ENCODE measurements at places on chromosomes 6 and 20. TPM values are rescaled to one million over a fixed set of nuclear protein-coding genes. Genes with fewer than 3 reads are reported as not detected.

Gene NKAIN4
- total RNA-seq: 1.1 TPM

DNA sequence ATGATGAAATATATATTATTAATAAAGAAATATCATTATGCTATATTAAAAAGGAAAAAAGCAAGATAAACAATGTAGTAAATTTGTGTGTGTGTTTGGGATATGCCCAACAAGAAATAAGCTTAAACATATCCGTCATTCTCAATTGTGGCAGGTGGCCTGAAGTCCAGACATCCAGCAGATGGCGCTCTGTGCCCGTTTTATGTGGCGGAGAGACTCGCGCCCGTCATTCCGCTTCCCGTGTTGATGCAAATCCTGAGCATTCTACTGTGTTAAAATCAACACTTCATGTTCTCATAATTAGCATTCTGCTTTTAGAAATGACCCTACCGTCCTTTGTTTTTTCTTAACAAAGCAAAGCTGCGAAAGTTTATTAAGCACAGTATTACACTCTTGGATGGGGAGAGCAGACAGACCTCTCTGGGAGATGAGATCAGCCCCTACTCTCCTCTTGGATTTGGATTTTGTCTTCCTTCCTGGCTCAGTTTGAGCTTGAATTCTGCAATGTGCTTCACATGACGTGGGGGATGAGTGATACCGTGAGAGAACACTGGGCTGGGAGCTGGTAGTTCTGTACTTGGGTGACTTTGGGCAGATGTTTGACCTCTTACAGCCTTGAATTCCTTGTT is 125.8 kb downstream of the MCHR2 start:
- DNase-seq: peak; percentile 89

DNA sequence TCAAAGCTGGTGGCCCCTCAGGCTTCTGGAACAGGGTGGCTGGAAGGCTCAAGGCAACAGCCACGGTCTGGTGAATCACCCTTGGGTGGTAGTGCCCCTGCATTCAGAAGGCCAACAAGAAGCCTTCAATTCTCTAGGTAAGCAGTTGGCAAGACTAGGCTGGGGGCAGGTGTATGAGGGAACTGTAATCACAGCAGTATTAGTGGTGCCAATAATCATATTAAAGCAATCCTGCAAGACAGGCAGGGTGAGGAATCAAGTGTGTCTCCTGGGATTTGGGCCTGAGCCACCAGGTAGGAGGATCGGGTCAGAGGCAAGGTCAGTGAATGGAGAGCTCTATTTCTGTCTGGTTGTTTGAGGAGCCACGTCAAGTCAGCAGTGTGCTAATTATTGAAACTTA is 24.9 kb upstream of the SCUBE3 start:
- no peak for DNase-seq

Gene ACTL10
- 1.5 TPM for total RNA-seq

DNA sequence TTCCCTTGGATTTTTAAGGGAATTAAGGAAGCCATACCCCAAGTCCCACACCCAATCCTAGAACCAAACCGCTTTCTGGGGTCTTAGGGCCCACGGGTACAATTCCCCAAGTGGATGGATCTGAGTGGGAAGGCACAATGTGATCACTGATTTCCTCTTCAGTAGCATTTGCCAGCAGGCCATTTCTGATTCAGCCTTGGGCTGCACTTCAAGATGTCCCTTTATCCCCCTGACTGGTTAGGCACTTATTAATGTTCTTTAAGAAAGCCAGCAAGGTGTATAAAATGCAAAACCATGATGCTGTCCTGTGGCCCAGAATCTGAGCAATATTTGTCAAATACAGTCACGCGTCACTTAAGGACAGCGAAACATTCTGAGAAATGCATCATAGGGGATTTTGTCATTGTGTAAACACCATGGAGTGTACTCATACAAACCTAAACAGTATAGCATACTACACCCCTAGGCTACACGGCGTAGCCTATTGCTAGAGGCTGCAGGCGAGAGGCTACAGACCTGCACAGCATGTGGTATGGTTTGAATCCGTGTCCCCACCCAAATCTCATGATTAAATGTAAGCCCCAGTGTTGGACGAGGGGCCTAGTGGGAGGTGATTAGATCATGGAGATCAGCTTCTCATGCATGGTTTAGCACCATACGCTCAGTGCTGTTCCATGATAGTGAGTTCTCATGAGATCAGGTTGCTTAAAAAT is 234.2 kb downstream of the NRN1 start:
- no peak for DNase-seq

GRCh38 chr6:36501686-36502085 is 45.6 kb downstream of the STK38 start:
- DNase-seq: no peak

DNA sequence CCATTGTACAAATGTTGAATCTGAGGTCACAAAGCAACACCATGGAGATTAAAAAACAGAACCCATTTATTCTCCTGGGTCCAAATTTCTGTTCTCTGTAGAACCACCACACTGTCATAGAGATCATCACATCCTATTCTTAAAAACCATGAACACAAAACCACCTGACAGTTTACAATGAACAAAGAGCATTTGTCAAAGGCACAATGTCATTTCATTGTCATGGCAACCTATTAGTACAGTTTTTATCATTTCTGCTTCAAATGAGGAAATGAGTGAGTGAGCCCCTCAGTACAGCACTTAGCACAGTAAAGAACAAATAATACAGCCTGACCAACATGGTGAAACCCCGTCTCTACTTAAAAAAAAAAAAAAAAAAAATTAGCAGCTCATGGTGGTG is 23.1 kb upstream of the LAMP5 start:
- DNase-seq: no peak

Gene TMEM74B
- total RNA-seq: 27.7 TPM

- peak; percentile 76 for DNase-seq
Measured at GRCh38 chr6:157034436-157035230, 257.5 kb downstream of the ARID1B start.

DNA sequence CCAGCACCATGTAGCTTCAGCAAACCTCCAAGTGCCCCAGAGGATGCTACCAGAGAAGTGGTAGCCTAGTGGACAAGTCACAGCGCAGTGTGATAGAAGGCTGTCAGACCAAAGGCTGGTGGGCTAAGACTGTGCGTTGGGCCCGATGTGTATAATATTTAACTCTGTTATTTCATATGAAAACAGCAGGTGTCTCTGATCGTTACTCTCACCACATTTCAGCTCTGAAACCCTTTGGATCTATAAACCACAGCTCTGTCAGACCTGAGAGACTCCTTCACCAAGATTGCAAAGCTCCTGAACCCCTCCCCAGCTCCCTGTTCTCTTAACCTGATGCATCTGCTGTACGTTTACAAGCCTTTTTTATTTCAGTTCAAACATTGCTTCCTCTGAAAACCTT is 43.8 kb downstream of the ISM1 start:
- no peak for DNase-seq

DNA sequence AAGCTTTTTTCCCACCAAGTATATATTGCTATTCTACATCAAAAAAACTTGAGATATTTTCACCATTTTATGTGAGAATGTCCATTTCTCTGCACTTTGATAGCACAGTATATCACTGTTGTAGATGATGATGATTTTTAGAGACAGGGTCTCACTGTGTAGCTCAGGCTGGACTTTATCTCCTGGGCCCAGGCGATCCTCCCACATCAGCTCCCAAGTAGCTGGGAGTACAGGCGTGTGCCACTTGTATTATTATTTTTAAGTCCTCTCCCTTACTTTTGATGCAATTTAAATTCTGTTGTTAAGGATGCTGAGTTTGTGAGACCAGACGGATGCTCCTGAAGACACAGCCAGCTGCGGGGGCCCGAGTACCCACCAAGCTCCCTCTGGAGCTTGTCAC is 326.8 kb downstream of the QKI start:
- DNase-seq: no peak

GRCh38 chr20:36116807-36117441 is 37.6 kb upstream of the EPB41L1 start:
- peak; percentile 77 for DNase-seq

DNA sequence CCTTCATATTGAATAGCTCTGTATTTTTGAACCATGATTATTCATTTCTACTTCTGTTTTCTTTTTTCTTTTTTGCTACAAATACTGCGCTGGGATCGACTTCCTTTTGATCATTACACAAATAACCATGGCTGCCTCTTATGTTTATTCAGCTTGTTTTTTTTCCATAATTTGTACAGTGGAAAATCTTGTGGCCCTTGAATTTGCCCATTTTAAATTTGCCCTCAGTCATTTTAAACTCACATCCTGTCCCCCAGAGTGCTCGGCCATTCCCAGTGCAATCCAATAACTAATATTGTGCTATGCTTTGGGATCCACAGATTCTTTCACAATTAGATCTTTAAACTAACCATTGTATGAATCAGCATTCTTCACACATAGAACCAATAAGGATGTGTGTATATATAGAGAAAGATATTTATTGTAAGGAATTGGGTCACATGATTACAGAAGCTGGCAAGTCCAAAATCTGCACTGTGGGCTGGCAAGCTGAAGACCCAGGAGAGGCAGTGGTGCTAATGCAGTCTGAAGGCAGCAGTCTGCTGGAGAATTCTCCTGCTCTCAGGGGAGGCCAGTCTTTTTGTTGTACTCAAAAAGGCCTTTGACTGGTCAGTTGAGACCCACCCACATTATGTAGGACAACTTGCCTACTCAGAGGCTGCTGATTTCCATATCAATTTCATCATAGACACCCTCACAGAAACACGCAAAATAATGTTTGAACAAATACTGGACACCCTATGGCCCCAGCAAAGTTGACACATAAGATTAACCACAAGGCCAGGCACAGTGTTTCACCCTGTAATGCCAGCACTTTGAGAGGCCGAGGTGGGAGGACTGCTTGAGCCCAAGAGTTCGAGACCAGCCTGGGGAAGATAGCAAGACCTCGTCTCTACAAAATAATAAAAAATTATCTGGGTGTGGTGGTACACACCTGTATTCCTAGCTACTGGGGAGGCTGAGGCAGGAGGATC is 147.1 kb downstream of the MTHFD1L start:
- DNase-seq: no peak

DNA sequence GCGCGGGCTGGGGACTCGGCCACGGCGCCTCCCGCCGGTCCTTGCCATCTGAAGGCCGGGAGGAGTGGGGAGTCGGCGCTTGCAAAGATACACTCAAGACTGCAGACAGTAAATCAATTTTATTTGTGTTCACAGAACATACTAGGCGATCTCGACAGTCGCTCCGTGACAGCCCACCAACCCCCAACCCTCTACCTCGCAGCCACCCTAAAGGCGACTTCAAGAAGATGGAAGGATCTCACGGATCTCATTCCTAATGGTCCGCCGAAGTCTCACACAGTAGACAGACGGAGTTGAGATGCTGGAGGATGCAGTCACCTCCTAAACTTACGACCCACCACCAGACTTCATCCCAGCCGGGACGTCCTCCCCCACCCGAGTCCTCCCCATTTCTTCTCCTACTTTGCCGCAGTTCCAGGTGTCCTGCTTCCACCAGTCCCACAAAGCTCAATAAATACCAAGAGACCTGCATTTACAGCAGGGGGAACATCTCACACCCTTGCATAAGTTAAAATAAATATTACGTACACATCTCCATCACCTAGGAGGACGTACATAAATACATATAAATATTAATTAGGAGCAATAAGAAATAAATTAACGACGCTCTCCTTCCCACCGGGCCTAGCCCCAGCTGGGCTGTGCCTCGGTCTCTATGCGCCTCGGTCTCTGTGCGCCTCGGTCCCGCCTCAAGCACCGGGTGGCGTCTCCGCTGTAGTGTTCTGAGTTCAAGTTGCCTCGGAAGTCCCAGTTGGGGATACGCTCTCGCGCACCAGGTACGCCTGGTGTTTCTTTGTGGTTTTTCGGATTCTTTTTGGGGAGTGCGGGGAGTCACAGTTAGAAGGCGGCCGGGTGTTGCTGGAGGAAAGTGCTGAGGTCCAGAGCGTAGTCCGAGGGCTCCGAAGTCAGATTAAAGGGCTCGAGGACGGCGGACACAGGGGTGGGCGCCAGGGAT is 889 bp upstream of the FLOT1 start:
- DNase-seq: no peak

GRCh38 chr6:29355603-29356002 is 13.1 kb downstream of the OR5V1 start:
- no peak for DNase-seq

Gene REM1
- not detected for total RNA-seq

DNA sequence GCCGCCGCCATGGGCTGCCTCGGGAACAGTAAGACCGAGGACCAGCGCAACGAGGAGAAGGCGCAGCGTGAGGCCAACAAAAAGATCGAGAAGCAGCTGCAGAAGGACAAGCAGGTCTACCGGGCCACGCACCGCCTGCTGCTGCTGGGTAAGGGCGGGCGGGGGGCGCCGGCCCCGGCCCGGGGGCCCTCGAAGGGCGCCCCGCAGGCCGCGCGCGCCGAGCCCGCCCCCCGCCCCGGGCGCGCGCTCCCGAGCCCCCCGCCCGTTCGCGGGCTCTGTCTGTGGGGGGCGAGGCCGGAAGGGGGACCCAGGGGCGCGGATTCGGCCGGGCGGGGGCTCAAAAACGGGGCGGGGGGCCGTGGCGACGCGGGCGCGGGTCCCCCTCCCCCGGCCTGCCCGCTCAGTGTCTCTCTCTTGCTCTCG is 39.2 kb downstream of the GNAS start:
- no peak for DNase-seq

- DNase-seq: peak; percentile 91
Measured at GRCh38 chr20:64083378-64083803, 807 bp downstream of the LKAAEAR1 start.

DNA sequence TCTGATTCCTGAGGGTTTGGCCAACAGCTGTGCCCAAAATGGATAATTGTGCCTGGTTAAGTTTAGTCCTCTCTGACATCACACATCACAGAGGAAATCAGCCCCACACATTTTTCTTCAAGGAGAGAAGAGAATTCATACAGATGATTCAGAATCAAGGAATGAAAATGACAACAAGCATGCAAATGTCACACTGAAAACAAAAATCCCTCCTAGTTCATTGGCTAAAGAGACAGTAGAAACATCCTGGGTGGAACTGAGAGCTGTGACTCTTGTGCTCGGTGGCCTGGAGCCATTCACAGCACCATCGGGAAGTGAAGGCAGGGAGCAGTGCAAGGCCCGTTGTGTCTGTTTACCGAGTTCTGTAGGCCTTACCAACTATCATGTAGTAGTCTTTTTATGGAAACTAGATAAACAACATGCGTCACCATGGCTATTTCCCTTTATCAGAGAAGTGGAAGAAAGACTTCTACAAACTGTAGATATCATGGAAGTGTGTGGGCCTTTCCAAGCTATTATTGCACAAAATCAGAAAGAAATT is 81.7 kb upstream of the TENT5A start:
- no peak for DNase-seq

Gene PHACTR3
- total RNA-seq: 0.14 TPM

- DNase-seq: no peak
Measured at GRCh38 chr6:14601490-14601889, 483.9 kb downstream of the CD83 start.

Measured in cardiac muscle cell (in vitro differentiated cells and primary cell).